ENCODE measurements at places on chromosomes 1 and 21. TPM values are rescaled to one million over a fixed set of nuclear protein-coding genes. Genes with fewer than 3 reads are reported as not detected.

Gene PHACTR4
- 20.2 TPM for total RNA-seq

Gene LCA5L
- total RNA-seq, result 1.1 TPM

Gene LCE1E
- total RNA-seq, result not detected

Gene IL20
- not detected for total RNA-seq

Gene NGF
- 5.8 TPM for total RNA-seq
